Right renal pelvis (tissue), 4 donors: ENCODE measurements at places on chromosomes 11 and 22.

GRCh38 chr11:72075109-72075508 lies 5.2 kb downstream of the NUMA1 start:
- no peak for DNase-seq

- no peak for DNase-seq
These were observed 286.7 kb downstream of the MN1 start for GRCh38 chr22:27514601-27515523.

DNA sequence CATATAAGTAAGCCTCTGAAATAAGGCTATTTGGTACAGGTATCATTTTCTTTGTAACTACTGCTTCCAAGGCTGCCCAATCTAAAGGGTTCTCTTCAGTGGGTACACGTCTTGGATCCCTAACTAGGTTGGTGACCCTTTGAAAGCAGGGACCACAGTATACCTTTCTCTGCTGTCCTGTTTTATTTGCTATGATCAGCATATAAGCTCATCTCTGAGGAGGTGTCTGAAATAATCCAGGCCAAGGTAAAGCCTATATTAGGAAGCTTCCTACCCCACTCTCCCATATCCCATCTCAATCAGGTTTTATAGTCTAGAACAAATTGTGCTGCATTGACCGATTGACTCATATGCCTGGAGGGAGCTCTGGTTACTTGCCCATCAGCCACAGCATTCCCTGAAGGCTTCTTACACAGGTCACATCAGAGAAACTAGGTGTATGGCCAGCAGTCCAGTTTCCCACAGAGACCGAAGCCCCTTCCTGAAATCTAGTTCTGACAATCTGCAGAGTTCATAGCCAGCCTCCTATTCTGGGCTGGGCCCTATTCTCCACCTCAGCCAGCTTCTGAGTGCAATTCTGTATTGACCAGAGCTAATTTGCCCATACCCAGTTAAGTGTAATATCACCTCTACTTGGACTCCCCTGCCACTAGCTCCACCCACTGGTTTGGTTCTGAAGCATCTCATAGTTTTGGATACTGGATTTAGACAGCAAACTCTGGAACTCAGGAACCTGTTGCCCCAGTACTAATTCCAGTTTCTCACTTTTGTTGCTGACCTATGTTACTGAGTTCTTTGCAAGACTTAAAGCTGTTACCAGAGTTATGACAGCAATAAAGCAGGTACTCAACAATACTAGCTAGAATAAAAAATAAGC lies 62.1 kb upstream of the ARHGAP20 start:
- no peak for DNase-seq

DNA sequence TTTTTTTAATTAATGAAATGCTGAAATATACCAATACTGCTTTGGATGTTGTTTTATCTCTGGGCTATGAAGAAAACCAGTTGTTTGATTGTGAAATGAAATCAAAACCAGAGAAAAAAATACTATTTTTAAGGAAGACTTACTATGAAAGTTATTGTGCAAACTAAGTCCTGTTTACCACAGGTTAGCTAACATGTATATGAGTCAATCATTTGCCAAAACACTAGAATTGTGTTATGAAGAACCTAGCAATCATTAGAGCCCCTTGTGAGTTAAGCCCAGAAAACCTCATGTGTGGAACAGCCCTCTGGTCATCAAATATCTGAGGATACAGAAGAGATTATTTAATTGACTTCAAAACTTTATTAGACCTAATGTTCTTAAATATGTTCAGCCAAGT lies 83.7 kb downstream of the FAT3 start:
- DNase-seq = no peak

DNA sequence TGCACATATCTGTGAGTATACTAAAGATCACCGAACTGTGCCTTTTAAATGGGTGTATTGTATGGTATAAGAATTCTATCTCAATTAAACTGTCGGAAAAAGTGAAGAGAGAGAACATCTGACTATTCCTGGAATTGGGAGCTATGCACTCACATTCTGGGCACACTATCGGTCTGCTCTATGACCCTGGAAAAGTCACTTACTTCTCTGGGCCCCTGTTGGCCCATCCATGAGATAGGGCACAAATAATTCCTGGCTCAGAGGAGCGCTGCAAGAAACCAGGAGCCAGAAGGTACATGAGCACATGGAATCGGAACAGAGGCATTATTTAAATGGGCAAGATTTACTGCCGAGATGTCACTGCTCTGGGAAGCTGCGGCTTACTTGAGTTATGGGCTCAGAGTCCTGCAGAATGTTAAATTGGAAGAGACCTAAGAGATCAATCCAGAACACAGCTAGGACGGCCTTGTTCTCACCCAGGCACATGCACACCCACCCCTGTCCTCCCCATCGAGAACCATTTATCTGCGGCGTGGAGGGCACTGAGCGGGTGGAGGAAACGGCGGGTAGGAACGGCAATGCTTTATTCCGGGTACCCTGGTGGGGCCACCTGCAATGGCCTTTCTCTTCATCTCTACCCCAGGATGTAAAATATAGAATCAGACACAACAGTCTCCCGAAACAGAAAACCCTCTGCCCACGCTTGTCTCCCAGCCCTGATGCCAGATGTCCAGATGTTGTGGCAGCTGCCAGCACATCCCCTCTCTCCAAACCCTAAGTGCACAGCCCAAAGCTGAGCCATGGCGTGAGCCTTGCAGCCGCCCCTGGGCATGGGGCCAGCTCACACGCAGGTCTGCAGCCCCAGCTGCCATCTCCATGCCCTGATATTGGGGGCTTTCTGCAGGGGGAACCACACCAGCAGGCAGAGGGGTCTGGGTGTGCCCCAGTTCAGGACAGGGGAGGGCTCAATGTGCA lies 142.4 kb downstream of the DSCAML1 start:
- no peak for DNase-seq

GRCh38 chr11:130528298-130529261 lies 80.1 kb downstream of the ADAMTS15 start:
- no peak for DNase-seq

- DNase-seq = no peak
These were observed 15.8 kb downstream of the TOLLIP start for GRCh38 chr11:1293619-1294015.

DNA sequence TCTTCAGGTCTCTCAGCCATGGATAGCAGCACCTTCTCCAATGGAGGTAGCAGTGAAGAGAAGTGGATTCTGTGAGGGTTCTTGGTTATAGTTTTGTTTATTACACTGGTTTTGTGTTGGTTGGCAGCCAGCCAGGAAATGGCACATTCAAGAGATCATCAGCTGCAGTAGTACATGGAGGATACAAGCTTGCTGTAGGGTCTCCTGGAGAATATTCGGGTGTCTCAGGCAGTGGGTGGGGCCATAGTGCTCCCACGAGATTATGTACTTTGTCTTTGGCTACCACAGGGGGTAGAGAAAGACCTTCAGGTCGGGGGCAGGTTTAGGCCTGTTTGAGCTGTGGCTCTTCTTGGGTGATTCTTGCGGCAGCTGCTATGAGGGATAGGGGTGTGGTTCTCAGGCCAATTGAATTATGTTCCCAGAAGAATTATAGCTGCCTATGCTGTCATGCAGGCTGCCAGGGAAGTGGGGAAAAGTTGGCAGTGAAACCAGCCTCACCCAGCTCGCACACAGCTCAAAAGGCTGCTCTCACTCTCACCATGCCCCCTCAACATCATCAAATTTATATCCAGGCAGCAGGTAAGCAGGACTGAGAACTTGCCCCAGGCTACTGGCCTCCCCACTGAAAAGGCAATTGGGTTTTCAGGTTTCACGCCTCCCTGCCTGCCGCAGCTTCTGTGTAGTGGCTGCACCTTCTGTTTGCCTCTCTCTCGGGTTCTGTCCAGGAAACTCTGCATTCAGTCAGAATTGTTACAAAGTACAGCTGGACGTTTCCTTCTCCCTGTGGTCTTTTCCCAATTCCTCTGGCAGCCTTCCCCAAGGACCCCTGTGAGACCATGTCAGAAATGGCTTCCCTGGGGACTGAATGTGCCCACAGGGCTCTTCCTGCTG lies 435.5 kb downstream of the LUZP2 start:
- no peak for DNase-seq

- no peak for DNase-seq
These were observed 192.3 kb upstream of the CADM1 start for GRCh38 chr11:115696563-115696962.
